ENCODE measurements at places on chromosomes 3 and 15. TPM values are rescaled to one million over a fixed set of nuclear protein-coding genes. Genes with fewer than 3 reads are reported as not detected.

The ACAP2 gene
- 15.6 TPM for total RNA-seq

GRCh38 chr15:83012076-83012426 is 612 bp upstream of the C15orf40 start:
- DNase-seq, result no peak

The SLC24A5 gene
- total RNA-seq, result not detected

The SPTBN5 gene
- 3.5 TPM for total RNA-seq

GRCh38 chr3:156617145-156617544 is 57.2 kb upstream of the TIPARP start:
- DNase-seq, result no peak

The GPR27 gene
- total RNA-seq, result 3.7 TPM

GRCh38 chr3:98552232-98553020 is 20.6 kb downstream of the GPR15 start:
- DNase-seq, result no peak

GRCh38 chr3:32968920-32969389 is 17.5 kb downstream of the CCR4 start:
- DNase-seq, result no peak

DNA sequence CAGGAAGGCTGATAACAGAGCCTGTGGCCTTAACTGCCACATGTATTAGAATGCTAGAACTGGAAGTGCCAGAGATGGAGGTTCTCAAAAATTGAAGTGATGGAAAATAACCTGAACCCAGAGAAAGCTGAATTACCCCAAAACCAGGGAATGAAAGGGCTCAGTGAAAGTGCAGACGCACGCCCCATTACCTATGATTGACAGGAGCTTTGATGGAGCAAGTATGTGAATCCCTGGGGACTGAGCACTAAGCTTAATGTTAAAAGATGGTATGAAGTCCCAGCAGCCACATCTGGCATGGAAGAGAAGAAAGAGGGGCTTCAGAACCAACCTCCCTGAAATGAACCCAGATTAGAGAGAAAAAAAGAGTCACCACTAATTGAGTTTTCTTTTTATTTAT is 118.4 kb upstream of the FHIT start:
- DNase-seq, result no peak

The CYP19A1 gene
- 0.65 TPM for total RNA-seq

The RBSN gene
- total RNA-seq, result 16.5 TPM

GRCh38 chr15:100941536-100941935 is 22.4 kb downstream of the LRRK1 start:
- DNase-seq, result no peak

The LAMB2 gene
- total RNA-seq, result 543 TPM

GRCh38 chr15:67707520-67708283 is 117.6 kb upstream of the SKOR1 start:
- no peak for DNase-seq

The KLHL40 gene
- total RNA-seq, result not detected

- no peak for DNase-seq
Observed at GRCh38 chr15:85762039-85762755, 32.5 kb downstream of the KLHL25 start.

The ACSBG1 gene
- 0.14 TPM for total RNA-seq

The CELSR3 gene
- 0.38 TPM for total RNA-seq

GRCh38 chr3:152402695-152403451 is 134.1 kb downstream of the MBNL1 start:
- no peak for DNase-seq

The SLC6A11 gene
- total RNA-seq, result not detected

The MKRN2OS gene
- total RNA-seq, result not detected

GRCh38 chr3:49469037-49469935 is 781 bp upstream of the DAG1 start:
- DNase-seq, result peak; percentile 83

The CLRN1 gene
- not detected for total RNA-seq

- no peak for DNase-seq
Observed at GRCh38 chr3:167094632-167095031, 285.5 kb downstream of the ZBBX start.

The PLAAT1 gene
- total RNA-seq, result 4.2 TPM

The ZDHHC19 gene
- total RNA-seq, result not detected

DNA sequence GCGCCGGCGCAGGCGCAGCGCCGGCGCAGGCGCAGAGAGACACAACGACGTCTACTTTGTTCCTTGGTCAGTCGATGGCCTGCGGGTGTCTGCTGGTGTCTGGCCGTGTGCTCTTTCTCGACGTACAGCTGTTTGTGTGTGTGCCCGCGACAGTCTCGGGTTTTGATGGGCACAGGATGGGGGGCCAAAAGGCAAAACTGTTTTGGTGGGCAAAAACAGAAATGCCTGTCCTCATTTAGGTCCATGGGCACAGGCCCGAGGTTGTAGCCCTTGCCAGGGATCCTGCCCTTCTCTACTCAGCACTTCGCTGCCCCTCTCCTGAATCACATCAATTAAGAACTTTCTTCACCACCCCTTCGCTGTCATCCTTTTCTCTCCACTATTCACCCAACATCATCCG is 184.8 kb upstream of the CHL1 start:
- peak; percentile 53 for DNase-seq

GRCh38 chr15:82093774-82094211 is 48.0 kb upstream of the MEX3B start:
- no peak for DNase-seq

GRCh38 chr3:153142961-153143360 is 19.1 kb upstream of the RAP2B start:
- no peak for DNase-seq

DNA sequence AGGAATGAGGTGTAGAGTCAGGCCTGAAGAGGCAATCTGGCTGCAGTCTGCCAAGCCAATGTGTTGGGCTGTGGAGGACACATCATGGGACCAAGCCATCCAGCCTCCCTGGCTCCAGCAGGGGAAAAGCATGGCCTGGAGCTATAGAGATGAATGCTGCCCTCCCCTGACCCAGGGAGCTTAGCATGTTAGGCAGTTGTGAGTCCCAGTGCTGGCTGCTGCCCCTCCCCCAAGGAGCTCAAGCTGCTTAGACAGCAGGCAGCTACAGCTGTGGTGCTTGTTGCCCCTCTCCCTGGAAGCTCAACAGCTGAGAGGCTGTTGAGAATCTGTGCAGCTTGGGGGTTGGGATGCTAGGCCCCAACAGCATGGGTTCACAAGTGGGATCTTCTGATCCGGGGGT is 85.6 kb upstream of the DNAJC19 start:
- no peak for DNase-seq

- DNase-seq, result no peak
Observed at GRCh38 chr3:105254154-105254553, 112.6 kb upstream of the ALCAM start.

GRCh38 chr3:173744479-173744878 is 346.9 kb downstream of the NLGN1 start:
- DNase-seq, result no peak

DNA sequence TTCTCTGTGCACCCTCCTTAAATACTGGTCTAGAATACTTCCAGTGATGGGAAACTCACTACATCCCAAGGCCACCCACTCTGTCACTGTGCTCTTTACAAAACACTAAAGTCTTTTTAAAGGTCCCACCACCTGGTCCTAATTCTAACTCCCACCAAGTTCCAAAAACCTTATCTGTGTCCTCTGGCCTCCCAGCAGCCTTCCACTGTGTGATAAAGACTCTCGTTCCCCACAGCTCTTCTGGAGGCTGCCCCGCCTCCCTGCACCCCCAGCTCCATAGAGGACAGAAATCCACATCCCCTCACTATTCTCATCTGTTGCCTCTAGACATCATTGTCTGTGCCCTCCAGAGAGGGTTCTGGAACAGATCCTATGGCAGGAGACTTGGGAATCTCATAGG is 276.4 kb downstream of the FAM43A start:
- DNase-seq, result no peak

The CCNB2 gene
- total RNA-seq, result 0.54 TPM

DNA sequence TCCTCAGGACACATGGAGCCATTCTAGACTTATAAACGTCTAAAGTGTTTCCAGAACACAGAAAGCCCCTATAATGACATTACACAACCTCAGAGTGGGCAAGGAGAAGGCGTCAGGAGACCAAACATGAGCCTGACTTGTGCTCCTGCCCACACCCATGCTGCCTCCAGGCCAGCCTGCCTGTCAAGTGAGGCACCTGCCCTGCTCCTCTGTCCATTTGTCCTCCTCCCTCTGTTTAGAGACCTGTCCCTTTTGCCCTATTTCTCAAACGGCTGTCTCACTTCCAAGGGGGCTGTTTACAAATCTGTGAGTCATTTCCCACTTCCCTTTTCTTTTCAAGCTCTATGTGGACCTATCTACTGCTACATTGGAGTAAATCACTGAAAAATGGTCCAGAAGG is 21.0 kb downstream of the ZDHHC3 start:
- DNase-seq, result no peak

GRCh38 chr3:120559242-120560061 is 36.7 kb upstream of the NDUFB4 start:
- peak; percentile 74 for DNase-seq

- DNase-seq, result no peak
Observed at GRCh38 chr3:115922681-115923347, 299.5 kb downstream of the GAP43 start.

GRCh38 chr15:99029341-99030144 is 22.0 kb upstream of the PGPEP1L start:
- DNase-seq, result no peak

GRCh38 chr3:70488816-70489215 is 176.4 kb upstream of the MDFIC2 start:
- no peak for DNase-seq

DNA sequence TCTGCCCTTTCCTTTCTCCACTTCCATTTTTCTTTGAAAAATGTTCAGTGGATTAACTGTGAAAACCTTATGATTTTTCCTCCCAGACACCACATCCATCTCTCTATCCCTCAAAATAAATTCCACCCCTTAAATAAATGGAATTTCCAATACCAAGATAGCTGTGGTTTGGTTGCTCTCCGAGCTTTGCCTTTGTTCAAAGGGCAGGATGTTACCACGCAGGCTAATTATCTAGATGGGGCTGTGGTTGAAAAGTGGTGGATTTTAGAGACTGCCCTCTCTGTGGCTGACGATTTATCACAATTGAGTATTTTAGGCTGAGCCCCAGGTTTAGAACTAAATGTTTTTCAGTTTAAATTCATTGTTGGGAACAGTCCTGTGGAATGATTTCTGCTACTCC is 36.9 kb upstream of the CMSS1 start:
- no peak for DNase-seq

Data from Right ventricle myocardium inferior (tissue), 1 donor.